ENCODE measurements at places on chromosomes 1 and 21.

DNA sequence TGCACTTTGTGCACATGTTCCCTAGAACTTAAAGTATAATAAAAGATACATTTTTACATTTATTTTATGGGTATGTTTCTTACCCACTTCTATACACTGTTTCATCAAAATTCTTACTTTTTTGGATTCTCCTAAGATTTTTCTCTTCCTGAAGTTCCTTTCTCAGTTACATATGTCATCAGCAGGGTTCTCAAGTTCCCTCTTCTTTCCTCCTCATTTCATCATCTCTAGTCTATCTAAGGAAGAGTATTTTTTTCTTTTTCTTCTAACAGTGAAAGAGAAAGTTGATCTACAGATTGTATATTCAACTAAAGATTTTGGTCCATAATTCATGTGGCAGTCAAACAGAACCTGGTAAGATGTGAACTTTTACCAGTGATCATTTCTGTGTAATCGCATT, 41.2 kb upstream of the CYYR1 start:
- no peak for DNase-seq

DNA sequence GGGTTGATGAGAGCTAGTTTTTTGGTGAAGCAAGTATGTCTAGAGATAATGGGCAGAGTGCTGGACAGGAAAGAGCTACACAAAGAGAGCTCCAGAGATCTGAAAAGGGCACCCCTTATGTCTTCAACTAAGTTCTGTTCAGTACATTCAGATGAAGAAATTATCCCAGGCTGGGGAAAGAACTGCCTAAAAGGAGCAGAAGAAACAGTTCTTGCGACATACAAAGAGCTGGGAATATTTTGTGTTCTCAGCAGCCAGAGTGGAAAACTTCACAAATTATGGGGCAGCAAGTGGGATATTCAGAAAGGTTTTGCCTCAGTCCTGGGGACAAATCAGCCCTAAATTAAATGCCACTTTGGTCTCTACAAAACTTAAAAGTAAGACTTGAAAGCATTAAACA, 17.4 kb upstream of the CCN1 start:
- no peak for DNase-seq

- no peak for DNase-seq
Observed at GRCh38 chr21:31161157-31161556, 122.9 kb upstream of the KRTAP19-8 start.

GRCh38 chr1:74534241-74534640, 21.8 kb upstream of the LRRC53 start:
- no peak for DNase-seq

GRCh38 chr1:224266915-224267856, 62.8 kb downstream of the NVL start:
- no peak for DNase-seq

Data from stimulated activated CD4-positive, alpha-beta T cell treated with anti-CD3 and anti-CD28 coated beads, TNF-alpha, amount 100 ng/mL, for 1 hour (primary cell).